ENCODE measurements at places on chromosomes 7 and 10. TPM values are rescaled to one million over a fixed set of nuclear protein-coding genes. Genes with fewer than 3 reads are reported as not detected.

- DNase-seq, result no peak
- H3K27ac ChIP-seq, result no peak overlapping the region
- no peaks in the 10 kb centered on the region for H3K27me3 ChIP-seq
- H3K4me3 ChIP-seq, result no peak overlapping the region
These were observed 51.5 kb downstream of the ZNRF2 start for GRCh38 chr7:30335763-30336487.

DNA sequence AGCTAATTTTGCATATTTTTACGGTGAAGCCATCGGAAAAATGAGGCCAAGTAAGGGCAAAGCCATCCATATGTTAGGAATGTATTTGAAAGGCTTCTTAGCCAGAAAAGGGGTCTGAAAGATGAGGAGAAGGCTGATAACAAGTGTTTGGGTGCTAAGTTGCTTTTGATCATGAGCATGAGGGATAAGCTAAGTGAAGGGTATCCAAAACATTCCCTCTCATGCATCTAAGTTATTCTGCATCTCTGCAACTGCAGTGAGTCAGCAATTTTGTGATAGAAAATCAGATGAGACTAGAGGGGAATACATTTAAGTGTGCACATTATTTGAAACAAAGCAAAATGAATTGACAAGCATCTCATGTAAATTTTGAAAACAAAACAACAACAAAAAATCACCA lies 282.8 kb downstream of the GPR158 start:
- DNase-seq, result no peak
- no peak overlapping the region for H3K27ac ChIP-seq
- no peaks in the 10 kb centered on the region for H3K4me1 ChIP-seq
- H3K27me3 ChIP-seq, result no peaks in the 10 kb centered on the region

BLNK gene
- total RNA-seq, result 0.35 TPM

CEP55 gene
- total RNA-seq, result 4.6 TPM

SGCE gene
- total RNA-seq, result 1.5 TPM

DNA sequence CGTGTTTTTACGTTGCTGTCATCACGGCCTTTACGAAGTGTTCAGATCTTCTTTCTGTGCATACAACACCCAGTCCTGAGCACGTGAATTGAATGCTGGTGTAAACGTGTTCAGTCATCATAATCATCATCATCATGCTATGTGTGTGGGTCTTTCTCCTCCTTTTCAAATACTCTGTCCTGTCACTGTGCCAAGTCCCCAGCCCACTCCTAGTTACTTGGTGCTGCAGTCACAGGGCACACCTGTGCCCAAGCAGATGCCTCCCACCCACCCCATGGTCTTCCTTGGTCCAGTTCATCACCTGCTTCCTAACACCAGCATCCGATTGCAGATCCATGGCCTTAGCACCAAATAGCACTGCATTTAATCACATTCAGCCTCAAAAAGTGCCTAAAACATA lies 78.6 kb upstream of the MGMT start:
- H3K4me3 ChIP-seq, result no peak overlapping the region
- no peak overlapping the region for H3K27ac ChIP-seq
- no peak for DNase-seq
- H3K4me1 ChIP-seq, result no peaks in the 10 kb centered on the region
- H3K27me3 ChIP-seq, result no peaks in the 10 kb centered on the region
- no peaks in the 10 kb centered on the region for H3K36me3 ChIP-seq

DNA sequence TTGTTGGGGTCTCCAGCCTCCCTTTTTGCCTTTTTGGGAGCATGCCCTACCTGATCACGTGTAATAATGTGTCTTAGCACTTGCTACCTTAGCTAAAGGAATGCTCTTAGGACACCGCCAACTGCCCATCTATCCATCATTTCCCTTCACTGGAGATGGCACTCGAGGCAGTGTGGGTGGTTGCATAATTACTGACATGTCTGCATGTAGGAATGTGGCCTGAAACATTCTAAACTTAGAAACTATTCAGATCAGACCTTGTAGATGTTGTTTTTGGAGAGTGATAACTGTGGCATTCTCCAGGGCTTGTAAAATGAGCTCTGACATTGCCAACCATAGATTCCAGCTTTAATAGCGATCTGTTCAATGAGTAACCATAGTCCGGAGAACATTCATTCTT lies 365.8 kb downstream of the BBS9 start:
- no peaks in the 10 kb centered on the region for H3K36me3 ChIP-seq
- no peak overlapping the region for H3K4me3 ChIP-seq
- H3K4me1 ChIP-seq, result no peaks in the 10 kb centered on the region

DNA sequence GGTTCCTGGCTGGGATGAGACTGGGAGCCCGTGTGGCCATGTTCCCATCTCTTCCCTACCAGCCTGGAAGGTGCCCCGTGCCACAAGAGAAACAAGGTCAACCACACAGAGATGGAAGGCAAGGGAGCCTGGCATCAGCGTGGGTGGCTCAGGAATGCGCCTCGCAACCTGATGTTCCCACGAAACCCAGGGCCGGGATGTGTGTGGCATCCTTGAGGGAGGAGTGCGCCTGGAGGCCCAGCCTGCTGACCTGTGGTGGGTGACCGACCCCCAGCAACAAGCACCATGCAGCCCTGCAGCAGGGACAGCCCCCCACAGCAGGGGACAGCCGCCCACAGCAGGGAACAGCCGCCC lies 267.2 kb downstream of the ELFN1 start:
- no peak for DNase-seq
- no peaks in the 10 kb centered on the region for H3K27me3 ChIP-seq
- no peak overlapping the region for H3K4me3 ChIP-seq
- H3K4me1 ChIP-seq, result peaks cover 60% of the 10 kb centered on the region
- no peak overlapping the region for H3K27ac ChIP-seq

- peaks cover 43% of the 10 kb centered on the region for H3K4me1 ChIP-seq
- peak; percentile 83 for DNase-seq
- H3K4me3 ChIP-seq, result peak overlapping the region; percentile 87
- no peaks in the 10 kb centered on the region for H3K27me3 ChIP-seq
- H3K36me3 ChIP-seq, result no peaks in the 10 kb centered on the region
These were observed 2.4 kb downstream of the CHST12 start for GRCh38 chr7:2405601-2406345.

PNLIPRP3 gene
- not detected for total RNA-seq

- no peak overlapping the region for H3K27ac ChIP-seq
- no peaks in the 10 kb centered on the region for H3K4me1 ChIP-seq
- H3K4me3 ChIP-seq, result no peak overlapping the region
- H3K27me3 ChIP-seq, result no peaks in the 10 kb centered on the region
These were observed 30.4 kb downstream of the PDLIM1 start for GRCh38 chr10:95260397-95260881.

C10orf120 gene
- total RNA-seq, result not detected

C1QL3 gene
- not detected for total RNA-seq

DNA sequence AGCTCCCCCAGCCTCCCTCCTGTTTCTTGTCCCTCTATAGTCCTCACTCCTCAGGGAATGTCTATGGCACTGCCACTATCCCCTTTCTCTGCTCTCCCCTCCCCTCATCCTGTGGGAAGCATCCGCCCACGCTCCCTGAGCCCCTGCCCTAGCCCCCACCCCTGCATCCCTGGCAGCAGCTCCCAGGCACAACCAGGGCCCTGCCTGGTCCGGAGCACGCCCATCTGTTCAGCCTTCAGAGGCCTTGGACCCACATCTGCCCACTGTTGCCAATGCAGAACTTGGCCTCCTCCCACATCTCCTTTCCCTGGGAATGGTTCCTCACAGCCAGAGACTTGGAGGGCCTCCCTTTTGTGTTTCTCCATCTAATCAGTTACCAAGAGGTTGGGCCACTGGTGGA lies 20.4 kb upstream of the TBRG4 start:
- no peak overlapping the region for H3K4me3 ChIP-seq
- H3K27ac ChIP-seq, result no peak overlapping the region
- DNase-seq, result no peak

GRCh38 chr7:100221231-100221718 lies 1.5 kb downstream of the PVRIG start:
- DNase-seq, result peak; percentile 91
- H3K4me3 ChIP-seq, result peak overlapping the region; percentile 76
- H3K36me3 ChIP-seq, result peaks cover 18% of the 10 kb centered on the region

GRCh38 chr7:152654971-152655370 lies 21.0 kb downstream of the XRCC2 start:
- no peak overlapping the region for H3K27ac ChIP-seq
- no peak overlapping the region for H3K4me3 ChIP-seq
- H3K36me3 ChIP-seq, result no peaks in the 10 kb centered on the region
- H3K4me1 ChIP-seq, result no peaks in the 10 kb centered on the region
- H3K27me3 ChIP-seq, result no peaks in the 10 kb centered on the region

DNA sequence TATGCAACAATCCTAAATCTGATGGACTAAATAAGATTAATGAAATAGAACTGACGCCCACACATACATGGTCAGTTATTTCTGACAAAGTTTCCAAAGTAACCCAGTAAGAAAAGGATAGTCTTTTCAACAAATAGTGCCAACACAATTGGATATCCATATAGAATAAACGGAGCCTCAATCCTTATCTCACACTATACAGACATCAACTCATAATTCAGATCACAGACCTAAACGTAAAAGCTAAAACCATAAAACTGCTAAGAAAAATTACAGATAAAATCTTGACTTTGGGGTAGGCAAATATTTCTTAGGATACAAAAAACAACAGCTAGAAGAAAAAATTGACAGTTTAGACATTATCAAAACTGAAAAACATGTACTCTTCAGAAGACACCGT lies 8.5 kb downstream of the CACUL1 start:
- H3K27me3 ChIP-seq, result no peaks in the 10 kb centered on the region
- peaks cover 2% of the 10 kb centered on the region for H3K4me1 ChIP-seq
- peaks cover 3% of the 10 kb centered on the region for H3K36me3 ChIP-seq
- no peak overlapping the region for H3K27ac ChIP-seq
- DNase-seq, result no peak

- no peaks in the 10 kb centered on the region for H3K36me3 ChIP-seq
- H3K4me1 ChIP-seq, result no peaks in the 10 kb centered on the region
- no peak overlapping the region for H3K4me3 ChIP-seq
- DNase-seq, result no peak
These were observed 223.5 kb downstream of the SNX13 start for GRCh38 chr7:17716816-17717215.

- no peaks in the 10 kb centered on the region for H3K4me1 ChIP-seq
- H3K36me3 ChIP-seq, result no peaks in the 10 kb centered on the region
- no peak for DNase-seq
- H3K27me3 ChIP-seq, result no peaks in the 10 kb centered on the region
- H3K4me3 ChIP-seq, result no peak overlapping the region
These were observed 62.6 kb downstream of the CLIP2 start for GRCh38 chr7:74351836-74352235.

DNA sequence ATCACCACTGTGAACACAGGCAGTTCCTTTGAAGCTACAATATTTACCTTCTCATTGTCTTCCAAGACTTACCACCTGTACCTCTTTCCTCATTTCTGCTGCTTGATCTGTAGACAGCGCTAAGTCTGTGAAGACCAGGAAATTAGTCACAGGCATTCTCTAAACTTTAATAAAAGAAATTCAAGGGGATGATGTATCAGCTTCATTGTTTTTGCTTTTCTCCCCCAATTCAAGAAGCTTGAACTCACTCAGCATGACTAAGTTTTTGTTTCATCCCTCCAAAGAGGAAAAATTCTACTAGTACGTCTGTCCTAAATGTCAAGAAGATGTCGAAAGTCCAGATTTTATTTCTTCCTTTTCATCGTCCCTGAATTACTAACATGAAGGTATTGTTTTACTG lies 75.3 kb upstream of the PPP1R9A start:
- H3K36me3 ChIP-seq, result no peaks in the 10 kb centered on the region
- no peak overlapping the region for H3K27ac ChIP-seq
- no peaks in the 10 kb centered on the region for H3K27me3 ChIP-seq
- no peak overlapping the region for H3K4me3 ChIP-seq

GRCh38 chr10:43043773-43044447 lies 33.0 kb upstream of the RET start:
- no peaks in the 10 kb centered on the region for H3K4me1 ChIP-seq
- no peak overlapping the region for H3K27ac ChIP-seq
- no peak for DNase-seq
- H3K4me3 ChIP-seq, result no peak overlapping the region
- no peaks in the 10 kb centered on the region for H3K27me3 ChIP-seq
- H3K36me3 ChIP-seq, result no peaks in the 10 kb centered on the region

HOXA7 gene
- total RNA-seq, result not detected

GRCh38 chr7:47702080-47702479 lies 120.2 kb upstream of the TNS3 start:
- no peak overlapping the region for H3K27ac ChIP-seq
- H3K36me3 ChIP-seq, result no peaks in the 10 kb centered on the region
- DNase-seq, result no peak
- H3K27me3 ChIP-seq, result no peaks in the 10 kb centered on the region
- no peak overlapping the region for H3K4me3 ChIP-seq
- no peaks in the 10 kb centered on the region for H3K4me1 ChIP-seq

GRCh38 chr7:26202019-26202990 lies 760 bp downstream of the CBX3 start:
- peak overlapping the region; percentile 99 for H3K27ac ChIP-seq
- H3K4me1 ChIP-seq, result peaks cover 46% of the 10 kb centered on the region
- DNase-seq, result peak; percentile 37
- H3K4me3 ChIP-seq, result peak overlapping the region; percentile 100
- peaks cover 23% of the 10 kb centered on the region for H3K36me3 ChIP-seq
- no peaks in the 10 kb centered on the region for H3K27me3 ChIP-seq

ZNF12 gene
- 27.0 TPM for total RNA-seq

DNA sequence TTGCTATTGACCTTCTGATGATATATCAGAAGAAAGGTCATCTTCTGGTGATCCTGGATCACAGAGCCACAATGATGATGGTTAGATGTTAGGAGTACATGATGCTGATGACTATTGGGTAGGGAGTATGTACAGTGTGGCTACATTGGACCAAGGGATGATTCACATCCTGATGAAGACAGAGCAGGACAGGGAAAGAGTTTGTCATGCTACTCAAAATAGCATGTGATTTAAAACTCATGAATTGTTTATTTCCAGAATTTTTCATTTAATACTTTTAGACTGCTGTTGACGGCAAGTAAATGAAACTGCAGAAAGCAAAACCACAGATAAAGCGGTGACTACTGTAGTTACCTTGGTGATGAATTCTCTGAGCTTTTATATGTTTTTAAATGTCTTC lies 397.3 kb downstream of the PPP1R3A start:
- H3K27ac ChIP-seq, result no peak overlapping the region
- DNase-seq, result no peak
- H3K4me3 ChIP-seq, result no peak overlapping the region
- no peaks in the 10 kb centered on the region for H3K36me3 ChIP-seq
- H3K27me3 ChIP-seq, result no peaks in the 10 kb centered on the region

DNA sequence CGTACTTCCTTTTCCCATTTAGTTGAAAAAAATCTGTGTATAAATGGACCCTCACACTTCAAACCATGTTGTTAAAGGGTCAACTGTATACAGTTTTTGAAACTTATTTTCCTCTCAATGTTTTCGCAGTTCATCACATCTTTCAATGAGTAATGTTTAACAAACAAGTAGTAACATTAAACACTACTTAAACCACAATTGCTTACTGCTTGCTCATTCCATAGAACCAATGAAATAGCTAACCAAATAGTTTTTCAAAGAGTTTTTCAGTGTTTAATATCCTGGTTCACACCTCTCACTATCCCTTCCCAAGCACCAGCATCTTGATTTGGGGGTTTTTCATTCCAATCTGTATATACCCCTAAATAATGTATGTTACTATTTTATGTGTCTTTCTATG lies 9.1 kb downstream of the SEM1 start:
- no peaks in the 10 kb centered on the region for H3K36me3 ChIP-seq
- no peak overlapping the region for H3K4me3 ChIP-seq
- no peaks in the 10 kb centered on the region for H3K27me3 ChIP-seq
- peaks cover 17% of the 10 kb centered on the region for H3K4me1 ChIP-seq
- no peak for DNase-seq

GRCh38 chr7:134140889-134141867 lies 14.0 kb downstream of the LRGUK start:
- H3K27me3 ChIP-seq, result no peaks in the 10 kb centered on the region
- no peaks in the 10 kb centered on the region for H3K4me1 ChIP-seq
- H3K36me3 ChIP-seq, result no peaks in the 10 kb centered on the region
- no peak overlapping the region for H3K4me3 ChIP-seq
- peak; percentile 26 for DNase-seq
